ENCODE measurements at places on chromosomes 16 and 17.
A peak's percentile ranks its signal among the peaks of the same experiment; 100 is the strongest.

GRCh38 chr16:62539657-62540056, 503.4 kb upstream of the CDH8 start:
- DNase-seq, result peak; percentile 21

- DNase-seq, result no peak
Measured at GRCh38 chr17:17959520-17960361, 12.5 kb downstream of the TOM1L2 start.

GRCh38 chr17:44105483-44105882, 18.0 kb downstream of the HDAC5 start:
- no peak for DNase-seq

DNA sequence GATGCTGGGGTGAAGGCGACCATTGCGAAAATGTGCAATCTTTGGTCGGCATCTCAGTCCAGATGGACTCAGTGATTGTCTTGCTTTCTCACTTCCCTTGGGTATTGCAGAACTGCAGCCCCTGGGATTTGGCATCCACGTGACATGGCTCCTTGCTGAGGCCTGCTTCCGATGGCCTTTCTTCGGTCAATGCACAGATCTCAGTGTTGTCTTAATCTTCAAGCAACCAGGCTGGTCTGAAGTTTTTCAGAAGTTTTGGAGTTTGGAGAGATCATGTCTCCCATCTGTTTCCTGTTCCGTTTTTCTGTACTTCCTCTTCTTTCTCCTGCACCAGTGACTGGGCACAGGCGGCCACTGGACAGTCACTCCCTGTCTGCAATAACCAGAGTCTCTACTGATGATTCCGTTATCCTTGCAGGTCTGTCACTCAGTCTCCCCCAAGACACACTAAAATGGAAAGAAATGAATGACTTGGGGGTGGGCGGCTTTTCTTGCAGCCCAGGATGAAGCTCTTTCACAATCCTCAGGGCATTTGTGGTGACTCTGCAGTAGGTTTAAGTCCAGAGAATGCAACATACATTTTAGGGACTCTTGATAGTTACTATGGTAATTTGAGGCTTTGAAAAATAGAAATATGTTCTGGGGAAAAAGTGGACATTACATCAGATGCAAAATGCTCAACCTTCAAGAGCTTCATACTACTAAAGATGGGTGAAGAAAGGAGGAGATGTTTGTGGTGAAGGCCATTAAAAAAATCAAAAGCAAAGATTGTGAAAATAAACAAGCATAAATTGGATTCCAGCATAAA, 106.3 kb upstream of the ZFHX3 start:
- DNase-seq, result no peak

GRCh38 chr17:50177983-50178834, 12.4 kb downstream of the SGCA start:
- no peak for DNase-seq

- no peak for DNase-seq
Measured at GRCh38 chr16:57289391-57290257, 5.2 kb upstream of the PLLP start.

DNA sequence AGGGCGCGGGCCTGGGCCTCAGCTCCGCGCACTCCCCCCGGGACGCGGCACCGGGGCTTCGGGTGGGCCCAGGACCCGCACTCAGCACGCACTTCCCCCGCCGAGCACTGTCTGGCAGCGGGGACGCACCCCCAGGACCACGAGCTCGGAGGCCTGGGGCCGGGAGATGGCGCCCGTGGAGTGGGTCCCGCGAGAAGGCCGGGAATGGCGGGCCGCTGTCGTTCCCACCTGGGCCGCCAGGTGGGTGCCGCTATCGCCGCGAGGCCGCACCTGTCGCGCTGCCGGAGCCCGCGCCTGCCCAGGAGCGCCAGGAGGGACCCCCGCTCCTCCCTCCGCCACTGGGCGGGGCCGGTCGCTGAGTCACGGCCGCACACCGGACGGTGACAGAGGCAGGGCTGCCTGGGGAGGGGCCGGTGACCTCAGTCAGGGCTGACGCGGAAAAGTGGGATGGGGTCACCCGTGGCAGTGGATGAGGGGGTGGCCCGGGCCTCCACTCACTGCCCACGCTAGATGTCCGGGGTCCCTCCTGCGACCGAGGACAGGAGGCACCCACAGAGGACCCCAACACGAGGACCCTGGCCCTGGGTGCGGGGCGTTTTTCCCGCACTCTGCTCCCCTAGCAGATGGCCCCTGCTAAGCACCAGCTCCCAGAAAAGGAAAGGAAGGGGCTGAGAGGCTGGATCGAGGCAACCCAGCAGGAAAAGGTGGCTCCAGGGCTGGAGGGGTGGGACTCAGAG, 6.9 kb upstream of the ACTG1 start:
- no peak for DNase-seq

DNA sequence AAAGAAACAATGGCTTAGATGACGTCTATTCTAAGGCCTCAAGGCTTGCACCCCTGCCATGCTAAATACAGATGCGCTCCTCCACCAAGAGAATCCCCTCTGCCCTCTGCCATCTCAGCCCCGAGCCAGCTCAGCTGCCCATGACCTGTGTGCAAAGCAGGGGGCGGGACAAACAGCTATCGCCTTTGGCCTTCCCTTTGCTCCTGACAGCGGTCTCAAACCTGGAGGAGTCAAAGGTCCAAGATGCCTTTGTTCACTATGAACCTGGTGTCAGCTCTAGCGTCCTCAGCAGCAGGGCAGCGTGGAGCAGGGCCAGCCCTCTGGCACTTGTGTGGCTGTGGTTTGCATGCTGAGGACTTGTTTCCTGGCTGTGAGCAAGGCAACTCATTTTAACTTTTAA, 12.3 kb downstream of the SLX4 start:
- DNase-seq, result no peak

DNA sequence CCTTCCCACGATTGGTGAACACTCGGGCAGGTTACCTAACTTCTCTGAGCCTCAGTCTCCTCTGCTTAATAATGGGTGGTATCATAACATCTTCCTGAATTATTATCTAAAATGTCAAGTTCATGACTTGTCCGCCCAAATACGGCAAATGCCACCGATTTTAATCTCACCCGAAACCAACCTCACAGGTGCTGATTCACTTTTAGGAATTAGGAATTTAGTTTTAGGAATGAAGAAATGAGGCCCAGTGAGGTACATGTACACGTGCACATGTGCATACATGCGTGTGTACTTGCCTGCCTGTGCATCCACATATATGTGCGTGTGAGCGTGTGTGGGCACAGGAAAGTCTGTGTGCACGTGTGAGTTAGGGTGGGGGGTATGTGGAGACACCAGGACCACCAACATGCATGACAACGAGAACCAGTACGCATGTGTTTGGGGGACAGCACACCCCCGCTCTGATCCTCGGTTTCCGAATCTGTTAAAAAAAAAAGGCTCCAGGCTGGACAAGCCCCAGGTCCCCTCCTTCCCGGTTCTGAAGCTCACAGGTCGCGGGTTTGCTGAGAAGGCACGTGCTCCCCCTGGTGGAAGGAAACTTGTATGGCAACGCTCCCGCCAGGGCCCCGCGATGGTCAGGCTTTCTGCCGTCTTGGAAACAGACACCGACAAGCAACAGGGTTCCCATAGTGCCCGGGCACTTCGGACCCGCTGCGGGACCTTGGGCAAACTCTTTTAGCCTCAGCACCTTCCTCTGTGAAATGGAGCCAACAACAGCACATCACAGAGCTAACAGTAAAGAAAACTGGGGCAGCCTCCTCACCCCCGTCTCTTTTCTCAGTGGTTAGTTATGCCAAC, 219.2 kb downstream of the RBFOX3 start:
- DNase-seq, result no peak

DNA sequence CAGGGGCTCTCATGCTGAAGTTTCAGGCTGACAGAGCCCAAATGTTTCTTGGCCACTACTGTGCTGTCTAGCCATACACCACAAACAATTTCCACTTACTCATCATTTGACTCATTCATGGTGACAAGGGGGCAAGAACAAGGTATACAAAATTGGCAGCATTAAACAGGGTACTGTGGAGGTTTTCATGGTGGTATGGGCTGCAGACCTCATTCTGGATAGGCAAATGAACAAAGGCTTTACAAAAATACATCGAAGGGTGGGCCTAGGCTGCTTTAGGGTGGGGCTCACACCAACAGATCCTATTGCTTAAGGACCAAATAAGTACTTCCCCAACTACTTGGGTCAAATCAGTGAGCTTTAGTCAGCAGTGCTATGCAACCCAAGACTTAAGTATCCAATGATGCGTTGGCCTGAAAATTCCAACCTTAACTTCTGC, 53.0 kb downstream of the N4BP1 start:
- no peak for DNase-seq

GRCh38 chr17:21125862-21126261, 902 bp upstream of the DHRS7B start:
- DNase-seq, result no peak

DNA sequence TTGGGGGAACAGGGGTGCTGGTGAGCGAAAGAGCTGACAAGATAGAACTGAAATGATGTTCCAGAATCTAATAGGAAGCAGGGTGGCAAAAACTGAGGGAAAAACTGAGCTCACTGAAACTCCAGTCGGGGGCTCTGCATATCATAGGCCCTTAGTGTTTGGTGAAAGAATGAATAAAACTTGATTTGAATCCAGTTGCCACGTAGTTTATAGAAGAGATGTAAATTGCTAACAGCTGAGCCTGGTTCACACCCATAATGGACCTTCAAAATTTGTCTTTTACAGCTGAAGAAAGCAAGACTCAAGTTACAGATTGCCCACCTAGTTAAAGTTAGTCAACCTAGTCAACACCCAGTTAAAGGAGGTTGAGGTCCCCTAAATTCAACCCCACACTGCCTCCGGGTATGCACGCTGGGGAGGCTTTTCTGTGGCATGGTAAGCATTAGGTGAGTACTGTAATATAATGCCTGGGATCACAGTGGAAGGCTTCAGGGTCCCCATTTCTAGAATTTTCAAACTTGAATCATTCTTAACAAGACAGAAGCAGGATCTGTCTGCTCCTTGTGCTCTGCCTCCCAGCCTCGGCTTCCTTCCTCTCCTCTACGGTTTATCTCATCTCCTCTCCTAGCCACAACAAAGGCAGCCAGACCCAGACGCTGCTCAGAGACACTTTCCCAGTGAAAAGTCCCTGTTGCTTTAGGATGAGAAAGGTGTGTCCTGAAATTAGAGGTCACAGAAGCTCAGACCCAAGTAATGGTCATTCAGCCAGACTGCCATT, 26.9 kb upstream of the SUPT4H1 start:
- no peak for DNase-seq

- DNase-seq, result no peak
Measured at GRCh38 chr17:63946440-63947363, 14.6 kb upstream of the CD79B start.

- DNase-seq, result no peak
Measured at GRCh38 chr17:75845933-75846691, 1.9 kb upstream of the UNC13D start.

DNA sequence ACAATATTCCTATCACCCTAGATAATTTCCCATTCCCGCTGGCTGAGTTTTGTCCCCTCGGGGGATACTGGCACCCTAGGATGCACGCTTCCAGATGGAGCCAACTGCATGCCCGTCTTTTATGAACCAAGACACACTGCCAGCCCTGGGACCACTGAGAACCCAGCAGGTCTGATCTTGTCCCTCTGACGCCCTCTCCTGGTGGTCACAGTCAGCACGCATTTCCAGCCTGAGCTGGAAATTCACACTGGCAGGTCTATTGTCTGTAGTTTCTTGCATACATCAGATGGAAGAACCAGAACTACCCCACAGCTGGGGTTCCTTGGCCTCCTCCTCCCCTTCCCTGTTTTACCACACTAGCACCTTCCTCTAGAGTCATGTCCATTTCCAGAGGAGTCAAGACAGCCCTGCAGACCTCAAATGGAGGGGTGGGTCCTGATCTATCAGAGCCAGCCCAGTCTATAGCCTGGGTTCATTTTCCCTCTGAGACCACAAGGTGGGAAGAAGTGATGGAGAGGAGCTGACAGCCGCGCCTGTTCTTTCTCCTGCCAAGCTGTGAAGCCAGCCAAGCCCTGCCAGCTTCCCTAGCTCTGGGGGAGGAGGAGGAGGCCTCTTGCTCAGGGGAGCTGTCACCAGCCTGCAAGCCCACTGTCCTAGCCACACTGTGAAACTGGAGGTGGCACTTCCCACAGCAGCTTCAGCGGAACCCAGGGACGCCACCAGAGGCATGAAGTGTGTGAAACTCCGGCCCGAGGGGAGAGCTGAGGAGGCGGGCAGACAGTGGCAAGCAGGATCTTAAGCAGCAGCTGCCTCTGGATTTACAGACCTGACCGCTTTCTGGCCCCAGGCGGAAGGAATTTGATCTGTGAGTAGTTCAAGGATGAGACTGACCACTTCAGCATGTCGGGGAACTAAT, 29.3 kb downstream of the MXRA7 start:
- no peak for DNase-seq

- DNase-seq, result no peak
Measured at GRCh38 chr16:57310801-57311200, 26.3 kb upstream of the PLLP start.

- peak; percentile 3 for DNase-seq
Measured at GRCh38 chr17:19317359-19318095, 45.0 kb downstream of the B9D1 start.

GRCh38 chr17:30829022-30829421, 2.7 kb upstream of the ATAD5 start:
- no peak for DNase-seq

Data from fibroblast of skin of left biceps (primary cell).